ENCODE measurements at places on chromosomes 3 and 15.

GRCh38 chr15:36472672-36473071 is 106.8 kb upstream of the CDIN1 start:
- DNase-seq = no peak

GRCh38 chr3:64221571-64222257 is 3.6 kb downstream of the PRICKLE2 start:
- DNase-seq = no peak

- no peak for DNase-seq
Observed at GRCh38 chr15:101042320-101042719, 123.2 kb downstream of the LRRK1 start.

- no peak for DNase-seq
Observed at GRCh38 chr3:126816986-126817777, 113.1 kb downstream of the CHCHD6 start.

GRCh38 chr3:47128137-47128536 is 35.8 kb downstream of the SETD2 start:
- DNase-seq = no peak

DNA sequence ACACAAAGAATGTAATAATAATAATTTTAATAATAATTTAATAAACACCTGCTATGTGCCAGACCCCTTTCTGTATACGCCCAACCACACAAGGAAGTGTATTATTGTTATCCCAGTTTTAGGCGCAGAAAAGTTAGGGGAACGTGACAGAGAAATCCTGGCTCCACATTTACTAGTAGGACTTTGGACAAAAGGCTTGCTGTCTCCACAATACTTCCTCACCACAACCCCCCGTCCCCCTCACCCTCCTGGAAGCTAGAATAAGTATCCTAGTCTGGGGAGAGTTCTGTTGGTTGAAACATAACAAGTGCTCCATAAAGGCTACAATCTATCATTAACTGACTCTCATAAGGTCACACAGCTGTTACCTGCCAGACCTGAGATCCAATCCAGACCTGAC is 488 bp upstream of the IL17RD start:
- DNase-seq = no peak

Measured in AG04449 (cell line).